Islet precursor cell (in vitro differentiated cells): ENCODE measurements at places on chromosomes 11 and 22.

DNA sequence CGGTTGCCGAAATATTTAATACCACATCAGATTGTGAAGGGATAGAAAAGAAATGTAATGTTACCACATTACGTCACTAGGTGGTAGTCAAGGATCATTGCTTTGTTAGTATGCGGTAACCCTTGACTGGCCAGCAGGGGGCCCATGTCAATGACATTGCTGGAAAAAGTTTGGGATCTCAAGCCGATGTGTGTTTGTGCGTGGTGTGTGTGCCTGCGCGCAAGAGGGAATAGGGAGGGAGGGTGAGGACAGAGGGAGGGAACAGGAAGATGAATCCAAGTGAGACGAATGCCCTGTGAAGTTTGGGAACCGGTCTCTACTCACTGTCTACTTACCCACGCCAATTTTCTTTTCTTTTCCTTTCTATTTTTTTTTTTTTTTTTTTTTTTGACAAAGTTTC is 10.7 kb upstream of the MRGPRX2 start:
- peak; percentile 87 for DNase-seq

- DNase-seq: no peak
Observed at GRCh38 chr11:85316967-85317366, 310.2 kb downstream of the DLG2 start.

DNA sequence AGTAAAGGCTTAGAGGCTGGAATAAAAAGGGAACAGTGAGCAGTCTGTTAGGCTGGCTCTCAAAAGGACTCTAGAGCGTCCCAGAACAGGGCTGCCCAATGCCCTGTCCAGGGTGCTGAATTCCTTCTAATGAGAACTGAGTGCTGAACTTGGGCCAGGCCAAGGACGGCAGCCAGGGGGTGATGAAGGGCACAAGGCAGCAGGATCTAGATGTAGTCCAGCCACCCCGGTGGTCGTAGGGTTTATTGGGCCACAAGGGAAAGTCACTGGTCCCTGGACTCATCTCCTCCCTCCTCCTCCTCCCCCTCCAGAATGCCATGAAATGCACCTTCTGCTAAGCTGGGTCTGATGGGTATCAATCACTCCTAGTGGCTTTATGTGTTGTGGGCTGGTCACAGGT is 19.2 kb downstream of the NPTXR start:
- peak; percentile 92 for DNase-seq

GRCh38 chr11:131217313-131218310 is 152.8 kb upstream of the NTM start:
- DNase-seq: peak; percentile 60

DNA sequence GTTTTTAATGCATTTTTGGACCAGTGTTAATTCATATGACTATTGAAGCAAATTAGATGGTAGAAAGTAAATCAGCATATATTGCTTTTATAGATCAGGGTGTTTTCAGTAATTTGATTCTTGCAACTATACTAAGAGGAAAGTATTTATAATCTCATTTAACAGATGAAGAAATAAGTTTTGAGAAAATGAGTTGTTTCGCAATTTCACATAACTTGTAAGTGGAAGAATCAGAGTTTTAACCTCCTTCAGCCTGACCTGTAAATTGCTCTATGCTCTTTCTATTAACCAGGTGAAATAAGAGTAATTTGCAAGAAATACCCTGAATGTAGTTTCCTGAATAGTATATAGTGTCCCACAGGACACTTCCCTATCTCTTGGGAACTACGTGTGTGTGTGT is 1106.8 kb upstream of the RAG2 start:
- DNase-seq: no peak

GRCh38 chr11:45152740-45153595 is 6.5 kb downstream of the PRDM11 start:
- DNase-seq: peak; percentile 43

DNA sequence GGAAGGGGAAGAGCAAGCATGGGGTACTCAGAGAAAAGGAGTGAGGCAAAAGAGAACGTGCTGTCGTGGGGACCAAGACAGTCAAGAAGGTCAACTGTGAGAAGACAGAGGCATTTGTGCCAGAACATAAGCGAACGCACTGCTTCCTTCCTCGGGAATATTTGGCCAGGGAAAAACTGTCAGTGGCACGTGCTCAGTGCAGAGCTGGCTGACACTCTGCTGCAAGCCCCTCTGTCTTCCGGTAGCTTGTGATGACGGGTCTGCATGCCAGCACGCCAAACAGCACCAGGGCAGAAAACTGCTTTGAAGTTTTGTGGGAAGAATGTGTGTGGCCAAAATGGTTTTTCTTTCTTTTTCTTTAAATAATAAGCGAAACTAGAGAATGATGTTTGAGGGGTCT is 60.6 kb downstream of the SMCO4 start:
- peak; percentile 38 for DNase-seq

- peak; percentile 65 for DNase-seq
Observed at GRCh38 chr11:19241260-19242178, 774 bp upstream of the E2F8 start.

DNA sequence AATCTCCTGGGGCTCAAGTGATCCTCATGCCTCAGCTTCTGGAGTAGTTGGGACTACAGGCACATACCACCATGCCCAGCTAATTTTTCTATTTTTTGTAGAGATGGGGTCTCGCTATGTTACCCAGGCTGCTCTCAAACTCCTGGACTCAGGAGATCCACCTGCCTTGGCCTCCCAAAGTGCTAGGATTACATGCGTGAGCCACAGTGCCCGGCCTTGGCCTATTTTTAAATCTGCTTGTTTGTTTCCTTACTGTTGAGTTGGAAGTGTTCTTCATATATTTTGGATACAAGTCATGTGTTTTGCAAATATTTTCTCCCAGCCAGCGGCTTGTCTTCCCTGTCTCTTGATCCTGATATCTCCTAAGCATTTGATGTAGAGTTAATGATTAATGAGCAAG is 5.0 kb downstream of the PARVB start:
- no peak for DNase-seq

- DNase-seq: no peak
Observed at GRCh38 chr11:838441-839279, 3.7 kb downstream of the POLR2L start.

- DNase-seq: peak; percentile 62
Observed at GRCh38 chr11:37353192-37353591, 755.2 kb upstream of the RAG2 start.

DNA sequence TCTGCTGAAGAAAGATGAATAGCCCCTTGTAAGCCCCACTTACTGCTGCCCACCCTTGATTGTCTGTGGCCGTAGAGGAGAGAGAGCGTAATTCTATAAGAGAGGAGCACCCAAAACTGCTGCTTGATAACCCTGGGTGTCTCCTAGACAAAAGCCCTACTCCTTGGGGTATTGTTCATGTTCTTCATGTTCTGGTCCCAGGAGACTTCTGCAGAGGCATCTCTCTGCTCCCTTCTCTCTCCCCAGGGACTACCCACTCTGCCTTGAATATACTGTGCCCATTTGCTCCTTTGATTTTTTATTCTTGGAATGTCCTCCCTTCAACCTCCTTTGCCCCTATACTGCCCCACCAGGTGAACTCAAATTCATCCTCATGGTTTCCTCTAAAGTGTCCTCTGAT is 417.8 kb upstream of the CADM1 start:
- peak; percentile 7 for DNase-seq

- no peak for DNase-seq
Observed at GRCh38 chr11:36693139-36693843, 95.3 kb upstream of the RAG2 start.

GRCh38 chr22:35521358-35522224 is 19.0 kb upstream of the RASD2 start:
- no peak for DNase-seq

DNA sequence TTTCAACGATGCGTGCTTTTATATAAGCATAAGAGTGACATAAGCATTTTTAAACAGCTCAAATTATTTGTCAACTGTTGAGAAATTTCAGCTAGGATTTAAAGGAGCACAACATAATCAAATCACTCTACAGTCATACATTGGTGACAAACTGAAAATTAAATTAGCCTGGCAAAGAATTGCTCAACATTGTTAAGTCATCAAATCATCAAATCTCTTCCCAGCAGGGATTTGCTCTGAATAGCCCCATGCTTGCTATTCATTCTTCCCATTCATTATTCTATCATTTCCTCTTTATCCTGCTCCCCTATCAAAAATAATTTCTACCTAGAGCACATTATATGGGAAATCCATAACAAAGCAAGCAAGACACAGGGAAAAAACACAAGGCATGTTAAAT is 198.7 kb upstream of the LUZP2 start:
- no peak for DNase-seq

GRCh38 chr11:59981106-59981770 is 17.4 kb downstream of the OOSP4A start:
- no peak for DNase-seq

DNA sequence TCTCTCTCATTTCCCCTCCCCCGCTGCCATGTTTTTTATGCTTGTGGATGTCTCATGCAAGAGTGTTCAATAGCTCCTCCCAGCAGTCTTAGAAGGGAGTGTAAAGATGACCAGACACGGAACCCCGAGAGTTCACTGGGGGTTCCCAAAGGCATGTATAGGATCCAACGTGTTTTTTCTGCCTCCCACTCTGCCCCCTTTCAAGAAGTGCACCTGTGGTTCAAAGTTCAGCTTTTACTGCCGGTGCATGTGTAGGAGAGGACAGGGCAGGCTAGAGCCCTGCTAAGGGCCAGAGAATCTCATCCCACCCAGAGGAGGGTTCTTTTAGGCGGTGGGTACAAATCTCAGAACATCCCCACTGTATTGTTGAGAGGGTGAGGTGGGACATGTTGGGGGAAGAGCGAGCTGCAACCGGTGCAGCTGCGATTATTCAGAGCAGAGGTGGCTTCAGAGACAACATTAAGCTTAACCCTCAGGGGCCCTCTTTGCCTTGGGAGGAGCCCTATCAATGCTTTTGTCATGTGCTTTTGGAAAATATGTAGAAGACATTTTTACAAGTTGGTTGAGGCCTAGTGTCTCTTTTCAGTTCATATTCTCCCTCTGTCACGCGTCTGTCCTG is 14.5 kb downstream of the MIF start:
- no peak for DNase-seq

GRCh38 chr22:38549101-38549894 is 20.7 kb downstream of the DMC1 start:
- peak; percentile 32 for DNase-seq

GRCh38 chr11:66881927-66882452 is 25.1 kb downstream of the LRFN4 start:
- DNase-seq: no peak

DNA sequence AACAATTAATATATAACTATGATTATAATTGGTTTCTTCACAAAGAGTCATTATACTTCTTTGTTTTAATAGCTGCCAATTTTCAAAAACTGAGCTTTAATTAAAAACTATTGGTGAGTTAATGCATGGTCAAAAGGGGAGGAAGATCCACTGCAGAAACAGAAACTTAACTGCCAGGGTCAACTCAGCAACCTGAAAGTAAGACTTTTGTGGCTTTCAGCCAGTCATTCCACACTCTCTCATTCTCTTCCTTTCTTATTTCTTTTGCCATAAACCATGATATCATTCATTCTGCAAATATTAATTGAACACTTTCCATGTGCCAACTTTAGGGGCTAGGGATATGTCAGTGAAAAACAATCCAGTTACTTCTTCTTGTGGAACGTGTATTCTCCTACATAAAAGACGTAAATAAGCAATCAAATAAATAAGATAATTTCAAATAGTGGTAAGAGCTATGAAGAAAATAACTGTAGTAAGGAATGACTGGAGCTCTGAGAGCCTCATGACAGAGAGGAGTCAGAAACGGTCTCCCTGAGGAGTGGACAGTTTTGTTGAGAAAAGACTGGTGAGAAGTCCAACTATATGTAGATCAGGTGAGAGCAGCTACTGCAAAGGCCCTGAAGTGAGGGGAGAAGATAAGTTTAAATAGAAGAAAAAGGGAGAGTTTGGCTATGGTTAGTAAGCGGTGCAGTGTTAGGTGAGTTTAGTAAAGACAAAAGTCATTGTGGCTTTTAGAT is 130.5 kb downstream of the GRIA4 start:
- no peak for DNase-seq

- no peak for DNase-seq
Observed at GRCh38 chr11:31619980-31620379, 110.4 kb downstream of the ELP4 start.

- no peak for DNase-seq
Observed at GRCh38 chr11:116030697-116031331, 526.6 kb upstream of the CADM1 start.

DNA sequence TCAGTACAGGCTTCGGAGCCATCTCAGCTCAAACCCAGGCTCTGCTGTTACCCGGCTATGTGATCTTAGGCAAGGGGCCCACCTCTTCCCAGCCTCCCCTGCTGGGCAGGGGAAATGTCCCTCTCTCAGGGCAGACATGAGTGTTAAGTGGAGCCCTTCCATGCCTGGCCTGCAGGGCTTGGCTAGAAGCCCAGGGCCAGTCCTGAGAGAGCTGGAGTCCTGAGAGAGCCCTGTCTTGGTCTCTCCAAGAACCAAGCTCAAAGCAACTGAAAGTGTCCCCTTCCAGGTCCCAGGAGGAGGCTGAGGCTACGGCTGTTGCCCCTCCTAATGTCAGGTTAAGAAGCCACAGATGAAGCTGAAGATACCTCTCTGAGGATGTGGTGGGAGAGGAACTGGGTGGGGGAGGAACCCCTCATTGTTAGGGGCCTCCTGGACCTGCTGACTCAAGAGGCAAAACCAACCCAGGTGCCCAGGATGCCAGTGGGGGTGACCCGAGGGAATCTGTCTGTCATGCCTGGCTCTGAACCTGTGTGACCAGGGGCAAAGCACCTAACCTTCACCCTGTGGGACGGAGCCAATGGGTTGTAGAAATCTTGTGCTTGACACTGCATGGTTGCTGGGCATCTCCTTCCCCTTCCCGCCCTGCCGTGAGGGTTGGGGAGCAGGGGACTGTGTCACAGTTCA is 4.2 kb downstream of the ZP1 start:
- peak; percentile 46 for DNase-seq

GRCh38 chr11:3896644-3897043 is 41.2 kb downstream of the STIM1 start:
- DNase-seq: no peak

DNA sequence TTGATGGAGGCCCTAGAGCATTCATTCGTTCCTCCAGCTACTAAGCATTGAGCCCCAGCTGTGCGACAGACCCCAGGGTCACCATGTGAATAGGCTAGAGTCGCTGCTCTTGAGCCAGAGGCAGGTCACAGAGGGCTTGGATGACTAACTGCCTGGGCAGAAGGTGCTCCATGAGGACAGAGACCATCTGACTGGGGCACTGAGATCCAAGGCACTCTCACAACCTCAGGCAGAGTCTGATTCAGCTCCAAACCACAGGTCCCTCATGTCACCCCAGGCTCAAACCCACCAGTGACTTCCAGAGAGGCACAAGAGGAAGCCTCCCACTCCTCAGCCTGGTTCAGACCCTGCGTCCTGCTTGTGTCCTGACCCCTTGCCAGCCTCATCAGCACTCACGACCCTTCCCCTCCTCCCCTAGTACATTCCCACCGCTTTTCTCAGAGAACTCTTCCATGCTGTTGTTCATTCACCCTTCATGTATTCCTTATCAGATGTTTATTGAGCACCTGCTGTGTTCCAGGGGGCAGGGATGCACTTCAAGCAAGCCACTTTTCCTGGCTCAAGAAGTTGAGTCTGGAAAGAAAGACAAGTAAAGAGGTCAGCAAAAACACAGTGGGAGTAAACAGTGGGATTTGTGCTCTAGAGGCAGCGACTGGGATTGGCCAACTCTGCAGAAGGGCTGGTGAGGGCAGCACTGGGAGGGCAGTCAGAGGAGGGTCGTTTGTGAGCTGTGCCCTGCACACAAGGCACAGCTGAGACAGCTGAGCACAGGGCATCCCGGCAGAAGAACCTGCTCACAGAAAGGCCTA is 9.3 kb downstream of the OAF start:
- no peak for DNase-seq
